ENCODE measurements at places on chromosomes 11 and 22.
A peak's percentile ranks its signal among the peaks of the same experiment; 100 is the strongest.

GRCh38 chr22:48666620-48667019 lies 1161.1 kb downstream of the BRD1 start:
- no peak for DNase-seq

- DNase-seq, result no peak
Observed at GRCh38 chr11:97979741-97980140, 1041.0 kb upstream of the CNTN5 start.

GRCh38 chr11:15180212-15180792 lies 65.6 kb downstream of the INSC start:
- no peak for DNase-seq

DNA sequence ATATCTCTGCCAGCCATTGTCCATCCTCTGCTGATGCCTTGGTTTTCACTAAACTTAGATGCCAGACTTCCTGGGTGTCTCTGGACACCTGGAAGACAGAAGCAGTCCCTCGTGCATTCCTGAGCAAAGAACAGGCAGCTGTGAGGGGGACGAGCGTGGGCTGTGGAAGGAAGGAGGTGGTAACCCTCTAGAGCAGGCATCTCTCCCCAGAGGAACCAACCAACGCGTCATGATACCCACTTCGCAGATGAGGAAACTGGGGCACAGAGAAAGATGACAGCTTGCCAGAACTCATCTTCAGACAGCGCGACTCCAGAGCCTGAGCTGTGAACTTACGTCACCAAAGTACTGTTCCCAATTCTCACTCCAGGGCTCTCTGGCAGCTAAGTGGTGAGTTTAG lies 123.4 kb downstream of the OPCML start:
- DNase-seq, result no peak

DNA sequence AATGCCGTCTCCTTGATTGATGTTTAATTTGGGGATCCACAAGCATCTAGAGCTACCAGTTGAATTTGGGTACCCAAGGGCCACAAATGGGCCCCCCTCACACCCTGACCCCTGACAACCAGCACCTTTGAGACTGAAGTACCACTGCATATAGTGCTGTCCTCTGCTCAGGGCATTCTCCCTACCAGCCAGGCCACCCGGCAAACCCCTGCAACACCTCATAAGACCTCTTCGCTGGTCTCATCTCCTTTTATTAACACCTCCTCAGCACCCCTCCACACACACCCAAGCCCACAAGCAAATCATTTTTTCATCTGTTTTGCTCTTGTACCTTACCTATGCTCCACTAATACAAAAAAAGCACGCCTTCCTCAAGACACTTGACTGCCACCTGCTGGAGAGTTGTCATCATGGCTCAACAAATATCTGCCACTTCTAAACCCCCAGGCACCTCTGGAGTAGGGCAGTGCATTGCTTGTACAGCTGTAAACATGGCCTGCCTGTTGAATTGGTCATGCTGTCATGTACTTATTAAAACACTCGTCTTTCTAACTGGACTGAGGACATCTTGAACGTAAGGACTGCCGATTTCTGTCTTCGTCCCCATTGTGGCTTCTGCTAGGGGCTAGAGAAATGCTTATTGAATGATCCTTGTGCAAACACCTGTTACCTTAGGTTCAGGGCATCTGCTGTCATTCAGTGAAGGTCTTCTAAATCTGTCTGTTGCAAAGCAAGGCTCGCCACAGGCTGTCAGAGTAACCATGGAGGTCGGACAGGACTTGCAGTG lies 66.5 kb downstream of the BMAL1 start:
- DNase-seq, result peak; percentile 82

DNA sequence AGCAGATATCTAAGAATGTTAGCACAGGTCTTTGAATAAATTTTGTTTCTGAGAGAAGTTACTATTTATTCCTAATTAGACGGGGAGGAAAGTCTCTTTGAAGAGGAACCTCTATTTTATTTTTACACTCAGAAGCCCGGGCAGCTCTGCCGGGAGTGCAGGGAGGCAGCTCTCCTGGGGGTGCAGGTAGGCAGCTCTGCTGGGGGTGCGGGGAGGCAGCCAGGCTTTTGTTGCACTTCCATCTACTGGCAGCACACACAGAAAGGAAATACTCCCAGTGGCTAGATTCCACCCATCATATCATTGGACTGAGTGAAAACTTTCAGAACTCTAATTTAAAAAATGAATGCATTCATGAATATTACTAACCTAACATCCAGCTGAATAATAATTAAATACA lies 24.6 kb downstream of the OR10A6 start:
- no peak for DNase-seq

DNA sequence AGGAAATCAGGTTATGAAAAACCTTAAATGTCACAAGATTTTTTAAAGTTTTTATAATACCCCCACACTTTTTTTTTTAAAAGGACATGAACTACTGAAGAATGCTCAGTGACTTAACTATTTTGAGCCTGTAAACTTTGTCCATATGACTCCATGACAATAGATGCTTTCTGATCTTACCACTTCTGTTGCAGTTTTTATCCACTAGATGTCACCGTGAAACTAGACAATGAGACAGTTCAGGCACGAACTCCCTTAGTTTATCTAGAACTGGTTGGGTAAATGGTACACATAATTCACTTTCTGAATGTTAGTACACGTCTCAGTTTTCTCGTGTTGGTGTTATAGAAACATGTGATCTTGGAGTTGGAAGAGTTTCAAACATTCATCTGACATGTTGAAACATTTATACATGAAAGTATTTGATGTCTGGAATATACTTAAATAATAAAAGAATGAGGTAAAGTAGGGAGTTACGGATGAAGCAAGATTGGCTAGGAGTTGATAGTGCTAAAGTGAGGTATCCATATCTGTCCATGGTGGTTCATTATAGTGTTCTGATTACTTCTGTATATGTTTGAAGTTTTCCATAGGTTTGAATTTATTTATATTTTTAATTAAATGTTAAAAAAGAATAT lies 8.1 kb downstream of the CCDC15 start:
- peak; percentile 76 for DNase-seq

DNA sequence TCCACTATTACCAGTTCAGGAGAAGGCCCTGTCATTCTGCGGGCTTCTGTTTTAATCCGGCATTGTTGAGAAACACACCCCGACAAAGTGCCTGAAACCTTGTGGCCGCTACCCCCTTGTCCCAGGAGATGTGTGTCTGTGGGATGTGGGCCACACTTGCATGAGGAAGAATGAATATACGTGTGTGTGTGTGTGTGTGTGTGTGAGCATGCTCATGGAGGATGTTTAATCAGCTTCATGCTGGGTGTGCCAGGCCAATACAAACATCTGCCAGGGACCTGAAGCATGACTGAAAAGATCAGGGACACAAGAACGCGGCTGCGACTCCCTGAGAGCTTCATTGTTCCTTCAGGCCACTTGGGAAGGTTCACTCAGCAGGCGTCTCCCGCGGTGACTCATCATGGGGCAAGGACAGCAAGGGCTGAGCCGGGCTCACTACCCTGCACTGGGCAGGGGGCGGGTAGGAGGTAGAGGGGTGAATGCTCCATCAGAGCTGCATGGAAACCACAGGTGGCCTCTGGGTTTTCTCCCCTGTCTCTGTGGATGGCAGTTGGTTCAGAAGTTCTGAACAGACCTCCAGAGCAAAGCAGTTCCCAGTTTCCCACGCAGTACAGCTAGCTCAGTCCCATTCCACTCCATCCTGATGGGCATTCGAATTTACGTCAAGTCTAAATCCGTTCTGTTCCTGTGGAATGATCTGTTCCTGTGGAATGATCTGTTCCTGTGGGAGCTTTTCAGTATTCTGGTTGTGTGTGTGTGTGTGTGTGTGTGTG lies 7.0 kb upstream of the MALAT1 start:
- DNase-seq, result peak; percentile 66

DNA sequence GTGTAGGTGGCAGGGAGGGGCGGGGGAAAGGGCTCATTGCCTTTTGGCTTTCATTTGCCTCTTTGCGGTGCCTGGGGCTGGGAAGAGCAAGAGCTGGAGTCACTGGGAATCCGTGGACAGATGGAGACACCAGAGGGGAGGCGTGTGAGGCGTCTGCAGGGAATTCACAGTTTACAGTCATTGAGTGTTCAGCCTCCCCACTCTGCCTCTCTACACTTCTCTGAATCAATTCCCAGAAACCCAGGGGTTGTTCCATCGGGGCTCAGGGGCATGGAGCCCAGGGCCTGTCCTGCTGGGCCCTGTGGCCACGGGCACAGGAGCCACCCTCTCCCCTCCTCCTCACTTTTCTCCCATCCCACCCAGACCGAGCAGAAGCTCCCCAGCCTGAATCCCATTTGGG lies 160.5 kb upstream of the NAV2 start:
- DNase-seq, result peak; percentile 36

- DNase-seq, result no peak
Observed at GRCh38 chr11:3971756-3972404, 116.4 kb downstream of the STIM1 start.

- no peak for DNase-seq
Observed at GRCh38 chr22:44361391-44362126, 48.8 kb upstream of the SHISAL1 start.

GRCh38 chr22:20652130-20652529 lies 121.8 kb upstream of the SERPIND1 start:
- no peak for DNase-seq

DNA sequence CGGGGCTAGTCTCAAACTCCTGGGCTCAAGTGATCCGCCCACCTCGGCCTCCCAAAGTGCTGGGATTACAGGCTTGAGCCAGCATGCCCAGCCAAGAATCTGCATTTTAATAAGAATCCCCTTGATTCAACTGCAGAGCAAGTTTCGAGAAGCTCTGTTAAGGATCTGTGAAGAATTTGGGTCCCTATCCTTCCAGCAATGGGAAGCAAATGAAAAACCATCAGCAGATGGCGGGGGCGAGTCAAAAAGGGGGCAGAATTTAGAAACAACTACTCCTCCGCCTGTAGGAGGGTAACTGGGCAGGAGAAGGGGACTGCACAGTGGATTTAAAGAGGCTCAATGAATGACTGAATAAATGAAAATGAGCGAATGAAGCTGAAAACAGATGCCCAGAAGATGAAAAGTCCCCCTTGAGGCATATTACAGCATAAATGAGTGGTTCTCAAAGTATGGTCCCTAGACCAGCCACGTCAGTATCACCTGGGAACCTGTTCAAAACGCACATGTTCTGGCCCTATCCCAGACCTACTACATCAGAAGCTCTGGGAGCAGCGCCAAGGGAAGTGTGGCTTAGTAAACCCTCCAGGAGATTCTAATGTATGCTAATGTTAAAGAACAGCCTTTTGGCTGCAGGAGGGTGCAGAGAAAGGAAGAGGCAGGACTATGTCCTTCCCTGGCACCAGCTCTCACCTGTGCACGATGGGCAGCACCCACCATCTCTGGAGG lies 15.0 kb downstream of the VWCE start:
- no peak for DNase-seq

DNA sequence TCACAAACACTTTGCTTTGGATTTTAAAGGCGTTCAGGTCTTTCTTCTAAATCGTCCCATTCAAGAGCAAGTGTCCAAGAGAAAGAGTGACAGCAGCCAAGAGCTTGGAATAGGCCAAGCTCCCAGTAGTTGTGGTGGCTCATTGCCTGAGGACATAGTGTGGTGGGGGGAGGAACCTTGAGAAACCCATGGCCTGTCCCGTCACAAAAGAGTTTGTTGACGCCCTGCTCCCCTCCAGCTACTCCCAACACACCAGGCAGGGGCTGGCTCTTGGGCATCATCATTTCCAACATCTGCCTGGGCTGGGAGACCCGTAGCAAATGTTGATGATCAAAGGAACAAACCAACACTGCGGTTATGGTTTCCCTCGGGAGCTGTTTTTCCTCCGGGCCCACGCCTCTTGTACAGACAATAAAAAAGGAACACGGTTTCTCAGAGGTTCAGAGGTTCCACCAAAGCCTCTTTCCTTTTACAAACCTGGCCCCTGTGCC lies 20.8 kb downstream of the FADS3 start:
- DNase-seq, result no peak

DNA sequence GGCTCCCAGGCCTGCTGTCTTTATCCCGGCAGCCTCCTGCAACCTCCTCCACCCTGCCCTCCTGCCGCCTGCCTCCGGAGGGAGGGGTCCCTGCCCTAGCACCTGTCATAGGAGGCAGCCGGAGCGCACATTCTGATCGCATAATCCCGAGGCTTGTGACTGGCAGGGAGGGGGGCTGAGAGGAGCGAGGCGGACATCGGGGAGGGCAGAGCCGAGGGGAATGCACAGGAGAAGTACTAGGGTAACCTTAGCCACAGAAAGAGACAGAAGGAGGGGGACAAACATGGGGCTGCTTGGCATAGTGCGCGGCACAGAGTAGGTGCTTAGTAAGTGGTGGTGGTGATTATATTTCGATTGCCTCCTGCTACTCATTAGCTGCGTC lies 9.2 kb upstream of the ALX4 start:
- peak; percentile 70 for DNase-seq

DNA sequence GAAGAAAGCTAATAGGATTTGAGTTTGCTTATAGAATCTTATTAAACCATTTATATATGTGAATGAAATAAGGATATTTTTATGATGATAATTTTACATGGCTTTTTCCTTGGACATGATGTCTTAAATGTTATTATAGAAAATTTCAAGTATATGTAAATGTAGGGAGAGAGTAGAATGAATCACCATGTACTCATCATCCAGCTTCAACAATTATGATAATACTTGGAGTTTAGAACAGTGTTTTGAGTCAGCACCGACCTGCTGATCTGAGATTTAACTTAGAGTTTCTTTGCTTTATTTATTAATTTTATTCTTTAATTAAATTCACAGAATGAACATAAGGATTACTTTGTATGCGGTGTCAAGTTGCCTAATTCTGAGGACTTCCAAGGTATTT lies 193.5 kb downstream of the UVRAG start:
- no peak for DNase-seq

DNA sequence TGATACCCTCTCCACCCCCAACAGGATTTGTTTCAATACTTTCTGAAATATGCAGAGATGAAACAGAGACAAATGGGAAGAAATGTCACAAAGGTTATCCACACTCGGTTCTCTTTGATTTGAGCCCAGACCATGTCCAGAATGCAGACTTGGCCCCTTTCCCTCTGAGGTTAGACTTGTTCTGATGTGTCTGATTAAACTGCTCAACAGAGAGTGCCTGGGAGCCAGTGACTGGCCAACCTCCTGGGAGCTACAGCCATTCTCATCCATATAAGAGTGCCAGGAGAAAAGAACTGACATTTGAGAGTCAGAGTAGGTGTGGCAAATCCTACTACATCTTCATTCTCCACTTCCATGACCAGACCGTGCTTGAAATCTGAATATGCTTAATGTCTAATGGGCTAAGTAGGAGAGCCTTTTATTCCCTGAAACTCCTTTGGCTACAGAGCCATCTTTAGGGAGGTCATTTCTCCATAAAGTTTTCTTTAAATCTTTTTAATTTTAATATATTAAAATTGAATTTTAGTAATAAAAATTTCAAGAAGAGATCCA lies 201.4 kb downstream of the BLID start:
- no peak for DNase-seq

Data from NCI-H82 (cell line).